HT1080 (cell line): ENCODE measurements at places on chromosomes 2 and 18.

DNA sequence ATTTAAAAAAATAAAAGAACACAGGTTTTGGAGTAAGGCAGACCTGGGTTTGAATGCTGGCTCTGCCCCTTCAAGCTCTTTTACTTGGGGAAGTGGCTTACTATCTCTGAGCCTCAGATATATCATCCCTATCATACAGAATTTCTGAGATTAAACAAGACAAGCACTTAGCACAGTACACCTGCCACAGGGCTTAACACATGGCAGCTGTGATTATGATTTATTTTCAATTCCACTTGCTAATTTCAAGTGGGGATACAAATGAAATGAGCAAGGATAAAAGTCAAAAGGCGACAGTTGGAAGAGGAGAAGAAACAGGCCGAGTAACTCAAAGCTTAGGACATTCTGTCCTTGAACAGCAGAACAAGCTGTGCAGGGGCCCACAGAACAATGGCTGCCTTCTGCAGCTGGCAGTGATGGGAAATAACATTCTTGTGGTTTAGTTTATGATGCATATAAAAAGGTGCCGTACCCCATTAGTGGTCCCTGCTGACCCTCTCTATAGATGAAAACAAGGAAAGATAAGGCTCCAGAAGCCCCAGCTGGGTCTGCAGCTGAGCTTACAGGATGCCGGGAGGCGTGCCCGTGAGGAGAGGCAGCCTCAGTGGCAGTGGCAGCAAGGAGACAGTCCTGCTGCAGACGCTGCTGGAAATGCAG, 45.3 kb downstream of the KIF3C start:
- no peak for DNase-seq

- peak; percentile 90 for DNase-seq
Observed at GRCh38 chr2:171595896-171596295, 73.6 kb downstream of the CYBRD1 start.

GRCh38 chr2:15337996-15338666, 223.0 kb downstream of the NBAS start:
- peak; percentile 60 for DNase-seq

- DNase-seq = peak; percentile 49
Observed at GRCh38 chr2:143397884-143398614, 268.8 kb downstream of the ARHGAP15 start.

DNA sequence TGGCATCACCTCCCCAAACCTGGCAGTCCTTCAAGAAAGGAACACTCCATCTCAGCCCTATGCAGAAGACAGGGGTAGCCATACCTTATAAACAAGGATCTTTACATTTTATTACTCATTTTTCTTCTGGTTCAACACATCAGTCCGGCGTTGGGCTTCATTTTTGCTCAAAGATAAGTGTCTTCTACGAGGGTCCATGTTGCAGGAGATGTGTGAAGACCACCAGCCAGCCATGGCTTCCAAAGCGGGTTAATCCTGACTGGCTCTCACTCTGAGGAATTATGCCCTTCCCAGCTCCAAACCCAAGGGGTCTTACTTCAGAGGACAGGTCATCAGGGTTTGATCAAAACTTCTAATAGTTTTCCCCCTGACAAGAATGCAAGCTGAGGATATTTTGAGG, 23.9 kb upstream of the GNAL start:
- no peak for DNase-seq

DNA sequence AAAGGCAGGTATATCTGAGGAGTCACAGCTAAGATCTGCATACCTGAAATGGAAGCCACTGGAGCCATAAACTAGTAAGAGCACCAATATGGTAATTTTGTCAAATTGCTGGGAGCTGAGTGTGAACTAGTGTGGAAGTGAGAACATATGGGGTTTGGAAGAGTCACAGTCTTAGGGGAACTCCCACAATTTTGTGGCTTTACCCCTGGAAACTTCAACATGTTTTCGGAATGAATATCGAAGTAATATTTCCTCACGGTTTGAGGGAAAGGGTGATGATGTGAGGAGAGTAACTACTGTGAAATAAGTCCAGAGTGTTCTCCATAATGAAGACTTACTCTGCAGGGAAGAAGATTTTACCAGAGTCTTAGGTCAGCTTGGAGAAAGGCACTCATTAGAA, 565.9 kb downstream of the RIT2 start:
- DNase-seq = no peak

- no peak for DNase-seq
Observed at GRCh38 chr2:99404039-99404796, 67.0 kb downstream of the EIF5B start.

DNA sequence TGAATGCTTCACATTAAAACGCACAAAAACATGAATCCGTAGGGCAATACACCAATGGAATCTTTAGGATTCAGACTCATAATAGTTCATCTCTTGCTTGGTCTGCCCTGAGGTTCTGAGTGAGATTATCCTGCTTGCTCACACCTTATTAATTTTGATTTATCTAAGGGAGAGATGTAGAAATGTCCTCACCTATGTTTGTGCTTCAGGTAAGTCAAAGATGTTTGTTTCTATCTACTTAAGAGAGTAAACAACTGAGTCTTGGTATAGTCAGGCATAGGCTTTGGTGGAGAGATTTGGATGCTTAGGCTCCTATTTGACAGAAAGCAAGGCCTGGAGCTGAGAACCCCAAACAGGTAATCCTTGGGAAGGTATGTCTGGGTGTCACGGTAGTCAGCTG, 231.0 kb upstream of the TNP1 start:
- no peak for DNase-seq

DNA sequence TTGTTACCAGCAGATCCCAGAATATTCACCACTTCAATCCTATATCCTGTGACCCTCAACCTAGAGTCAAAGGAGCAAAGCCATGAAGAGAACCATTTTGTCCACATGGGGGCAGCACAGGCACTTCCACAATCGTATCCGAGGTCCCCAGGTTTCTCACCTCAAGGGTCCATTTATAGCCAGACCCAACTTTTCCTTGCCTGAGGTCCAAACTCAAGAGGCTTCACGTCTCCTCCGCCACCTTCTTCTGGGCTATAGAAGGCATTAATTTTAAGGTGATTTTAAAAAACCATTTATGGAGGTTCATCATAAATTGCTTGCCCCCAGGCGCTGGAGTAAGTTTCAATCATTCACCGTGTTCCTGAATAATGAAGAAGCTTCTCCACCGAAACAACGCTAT, 111.6 kb upstream of the NABP1 start:
- peak; percentile 70 for DNase-seq

- peak; percentile 94 for DNase-seq
Observed at GRCh38 chr2:16633621-16634430, 31.8 kb downstream of the CYRIA start.

DNA sequence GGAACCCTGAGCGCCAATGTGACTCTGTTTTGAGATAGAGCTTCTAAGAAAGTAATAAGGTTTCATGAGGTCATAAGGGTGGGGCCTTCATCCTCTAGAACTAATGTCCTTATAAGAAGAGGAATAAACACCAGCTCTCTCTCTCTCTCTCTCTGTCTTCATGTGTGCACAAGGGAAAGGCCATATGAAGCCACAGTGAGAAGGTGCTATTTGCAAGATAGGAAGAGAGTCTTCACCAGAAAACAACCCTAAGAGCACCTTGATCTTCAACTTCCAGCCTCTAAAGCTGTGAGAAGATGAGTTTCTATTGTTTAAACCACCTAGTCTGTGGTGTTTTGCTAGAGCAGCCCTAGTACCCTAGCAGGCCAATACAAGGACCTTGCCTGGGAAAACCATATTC, 55.8 kb downstream of the DOCK10 start:
- DNase-seq = no peak

GRCh38 chr2:23918837-23919489, 8.0 kb downstream of the ATAD2B start:
- DNase-seq = no peak

DNA sequence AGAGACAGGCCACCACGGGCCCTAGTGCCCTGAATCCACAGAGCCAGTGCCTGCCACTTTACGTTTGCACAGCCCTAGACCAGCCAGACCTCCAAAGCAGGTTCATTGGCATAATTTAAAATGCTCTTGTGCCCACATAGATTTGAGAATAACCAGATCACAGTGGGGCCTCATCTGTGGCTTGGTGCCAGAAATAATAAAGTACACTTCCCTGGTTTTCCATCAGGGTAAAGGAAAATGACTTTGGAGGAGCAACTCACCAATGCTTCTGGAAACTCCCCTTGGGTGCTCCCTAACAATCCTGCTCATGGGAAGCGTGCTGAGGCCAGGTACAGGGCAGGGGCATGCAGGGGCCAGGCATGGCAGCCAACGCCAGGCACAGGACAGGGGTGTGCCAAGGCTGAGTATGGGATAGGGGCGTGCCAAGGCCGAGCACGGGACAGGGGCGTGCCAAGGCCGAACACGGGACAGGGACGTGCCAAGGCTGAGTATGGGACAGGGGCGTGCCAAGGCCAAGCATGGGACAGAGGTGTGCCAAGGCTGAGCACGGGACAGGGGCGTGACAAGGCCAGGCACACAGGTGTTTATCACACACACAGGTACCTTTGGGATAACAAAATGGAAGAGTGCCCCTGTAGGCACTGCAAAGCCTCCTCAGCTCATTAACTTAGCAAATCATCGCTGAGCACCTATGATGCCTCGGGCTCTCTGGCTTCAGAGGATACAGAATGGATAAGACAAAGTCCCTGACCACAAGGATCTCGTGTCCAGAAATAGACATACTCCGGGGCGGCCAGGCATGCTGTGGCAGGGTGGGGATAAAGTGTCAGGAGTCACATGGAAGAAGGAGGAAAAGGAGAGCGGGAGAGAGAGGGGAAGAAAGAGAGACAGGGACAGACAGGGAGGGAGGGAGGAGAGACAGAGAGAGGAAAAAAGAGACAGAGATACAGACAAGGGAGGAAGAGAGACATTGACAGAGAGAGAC, 334.7 kb downstream of the EIPR1 start:
- no peak for DNase-seq

DNA sequence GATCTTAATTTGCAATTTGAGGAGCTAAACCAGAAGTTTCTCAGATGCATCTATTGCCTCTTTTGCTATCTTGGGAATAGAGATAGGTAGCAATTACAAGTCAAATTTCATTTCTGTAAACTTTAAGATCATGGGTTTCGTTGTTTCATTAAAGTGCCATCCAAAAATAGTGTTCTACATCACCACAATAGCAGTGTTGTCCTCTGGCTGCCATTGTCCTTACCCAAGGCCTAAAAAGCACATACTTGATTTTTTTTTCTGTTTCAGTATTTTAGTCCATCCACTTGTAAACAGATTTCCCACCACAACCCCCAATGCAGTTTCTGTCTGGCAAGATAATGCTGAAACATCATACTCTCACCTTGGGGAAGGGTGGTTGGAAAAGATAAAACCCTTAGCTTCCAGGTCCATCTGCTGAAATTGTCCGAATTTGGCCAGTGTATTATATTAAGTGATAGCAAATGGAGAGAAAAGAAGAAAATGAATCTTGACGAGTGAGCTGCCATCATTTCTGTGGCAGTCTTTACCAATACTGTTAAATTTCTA, 136.2 kb downstream of the LCLAT1 start:
- no peak for DNase-seq

DNA sequence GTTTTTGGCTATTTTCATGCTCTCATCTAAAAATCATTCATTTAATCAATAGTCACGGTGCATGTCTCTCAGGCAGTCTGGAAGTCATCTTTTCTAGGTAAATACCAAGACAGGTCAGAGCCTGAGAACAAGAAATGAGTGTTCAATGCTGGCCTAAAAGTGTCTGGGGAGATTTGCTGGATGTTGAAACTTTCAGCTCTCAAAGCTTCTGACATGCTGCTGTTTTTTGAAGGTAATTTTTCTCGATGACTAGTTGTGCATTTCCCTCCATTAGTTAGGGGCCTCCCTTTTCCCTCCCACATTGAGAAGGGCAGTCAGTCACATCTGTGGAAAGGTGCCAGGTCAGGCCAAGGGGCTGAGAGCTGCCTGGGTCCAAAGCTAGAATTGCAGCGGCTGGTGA, 115.6 kb downstream of the LPIN1 start:
- no peak for DNase-seq

DNA sequence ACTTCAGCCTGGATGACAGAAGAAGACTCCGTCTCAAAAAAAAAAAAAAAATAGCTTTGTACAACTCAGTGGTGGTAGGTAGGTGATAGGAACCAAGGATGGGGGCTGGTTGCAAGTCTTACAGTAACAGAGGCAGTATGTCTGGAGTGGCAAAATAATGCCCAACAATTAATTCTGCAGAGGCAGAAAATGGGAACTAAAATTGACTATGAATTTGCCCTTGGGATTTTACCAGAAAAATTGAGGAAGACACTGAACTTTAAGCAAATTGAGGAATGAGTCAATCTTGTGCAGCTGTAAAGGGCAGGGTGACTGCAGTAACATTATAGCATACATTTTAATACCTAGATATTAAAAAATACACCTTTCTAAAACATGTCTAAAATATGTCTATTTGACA, 292.1 kb upstream of the FBXO11 start:
- no peak for DNase-seq

GRCh38 chr2:48114256-48114655, 208.0 kb upstream of the FBXO11 start:
- DNase-seq = peak; percentile 68

- DNase-seq = no peak
Observed at GRCh38 chr2:39649511-39649910, 16.2 kb upstream of the TMEM178A start.

- no peak for DNase-seq
Observed at GRCh38 chr2:159396799-159397198, 110.3 kb upstream of the WDSUB1 start.

GRCh38 chr2:161981679-161982250, 92.2 kb downstream of the DPP4 start:
- DNase-seq = no peak

GRCh38 chr2:3628800-3629199, 29.2 kb upstream of the ALLC start:
- peak; percentile 47 for DNase-seq

DNA sequence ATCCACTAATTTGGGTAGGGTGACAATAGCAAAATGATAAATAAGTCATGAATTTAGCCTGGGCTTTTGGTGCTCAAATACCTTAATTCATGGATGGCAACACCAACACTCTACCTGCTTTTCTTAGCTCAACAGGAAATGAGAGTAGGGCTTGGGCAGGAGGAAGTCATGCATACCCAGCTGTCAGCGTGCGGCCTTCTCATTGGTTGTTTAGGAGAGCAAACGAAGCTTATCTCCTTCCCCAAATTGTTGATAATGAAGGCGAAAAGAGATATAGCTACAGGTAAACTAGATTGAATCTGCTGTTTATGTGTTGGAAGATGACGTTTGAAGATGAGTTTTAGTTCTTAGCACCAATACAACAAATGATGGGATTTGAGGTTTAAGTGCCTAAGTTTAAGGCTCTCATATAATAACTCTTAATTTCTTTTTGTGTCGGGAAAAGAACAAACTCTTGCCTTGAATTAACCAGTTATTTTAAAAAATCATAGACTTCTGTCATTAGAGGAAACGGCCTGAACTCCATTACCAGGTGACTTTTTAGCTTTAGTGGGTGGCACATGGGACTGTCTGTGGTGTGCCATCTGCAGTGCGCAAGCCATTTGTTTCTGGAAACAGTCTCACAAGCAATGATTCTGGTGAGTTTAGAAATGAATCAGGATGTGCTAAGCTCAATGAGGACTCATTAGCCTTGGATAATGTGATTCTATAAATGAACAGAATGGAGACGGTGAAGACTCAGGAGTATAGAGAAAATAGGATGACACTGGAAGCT, 19.8 kb downstream of the MAP4K4 start:
- no peak for DNase-seq
